Fibroblast of skin of scalp (primary cell): ENCODE measurements at places on chromosomes 6 and 20.
A peak's percentile ranks its signal among the peaks of the same experiment; 100 is the strongest.

GRCh38 chr6:71107911-71108420 lies 151.1 kb upstream of the B3GAT2 start:
- peak; percentile 70 for DNase-seq

DNA sequence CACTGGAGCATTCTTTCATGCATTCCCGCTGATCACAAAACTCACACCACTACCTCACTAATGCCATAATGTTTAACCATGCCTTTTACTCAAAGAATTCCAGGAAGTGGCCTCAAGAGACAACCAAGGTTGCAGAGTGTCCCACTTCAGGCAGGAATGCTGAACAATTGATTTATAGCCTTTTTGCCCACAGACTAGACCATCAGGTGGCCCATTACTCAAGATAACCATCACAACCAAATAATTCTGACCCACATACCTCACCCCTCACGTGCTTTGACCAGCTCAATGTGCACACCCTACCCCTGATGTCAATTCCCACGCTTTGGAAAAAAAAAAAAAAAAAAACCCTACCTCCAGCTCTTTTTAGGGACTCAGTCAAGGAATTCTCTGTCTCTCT lies 220.6 kb upstream of the UFL1 start:
- no peak for DNase-seq

DNA sequence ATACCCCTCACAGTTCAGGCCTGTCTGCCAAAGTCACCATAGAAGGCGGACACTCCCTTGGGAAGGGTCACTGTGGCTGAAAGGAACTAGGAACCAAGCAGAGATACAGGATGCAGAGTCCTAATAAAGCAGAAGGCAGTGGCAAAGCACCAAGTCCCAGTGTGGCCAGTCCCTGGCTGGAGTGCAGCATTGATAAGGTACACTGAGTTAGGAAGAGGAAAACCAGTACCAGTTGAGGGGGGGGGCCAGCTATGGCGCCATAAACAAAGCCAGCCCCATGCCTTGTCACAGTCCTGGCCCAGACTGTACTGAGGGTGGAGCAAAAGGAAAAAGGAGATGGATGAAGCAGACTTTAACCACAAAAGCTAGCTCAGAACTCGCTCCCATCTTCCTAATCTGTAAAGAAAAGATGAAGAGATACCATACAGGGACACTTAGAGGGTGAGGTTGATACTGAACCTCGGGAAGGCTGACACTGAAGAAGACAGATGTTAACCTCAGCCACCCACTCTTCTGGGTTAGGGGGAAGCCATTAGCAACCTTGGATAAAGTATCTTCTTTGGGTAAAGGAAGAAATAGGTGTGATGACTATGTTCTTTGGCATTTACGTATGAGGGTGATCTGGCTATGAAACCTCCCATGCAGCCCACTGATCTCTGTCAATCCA lies 7.8 kb downstream of the ABHD12 start:
- DNase-seq = no peak

DNA sequence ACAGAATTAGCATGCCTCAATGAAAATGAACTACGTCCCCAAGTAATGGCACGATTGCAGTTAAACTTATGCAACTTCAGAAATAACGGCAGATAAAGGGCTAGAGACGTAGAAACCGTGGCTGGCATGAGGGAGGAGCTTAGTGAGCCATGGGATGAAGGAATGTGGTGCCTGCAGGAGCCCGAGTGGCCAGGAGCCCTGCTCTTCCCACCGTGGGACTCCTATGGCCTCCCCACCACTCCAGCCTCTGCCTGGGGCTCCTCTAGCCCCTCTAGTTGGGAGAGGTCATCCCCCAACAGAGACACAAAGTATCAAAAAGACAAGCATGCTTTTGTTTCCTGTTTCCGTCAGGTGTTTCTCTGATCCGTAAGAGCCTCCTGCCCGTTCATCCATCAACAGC lies 75.1 kb upstream of the BHLHE23 start:
- no peak for DNase-seq

GRCh38 chr6:139485742-139486475 lies 111.5 kb upstream of the CITED2 start:
- no peak for DNase-seq

- peak; percentile 39 for DNase-seq
Measured at GRCh38 chr6:52361414-52361944, 472 bp upstream of the PAQR8 start.

- DNase-seq = no peak
Measured at GRCh38 chr6:67265996-67266921, 1368.8 kb upstream of the ADGRB3 start.

GRCh38 chr6:4703382-4703781 lies 72.8 kb upstream of the CDYL start:
- DNase-seq = peak; percentile 9
